ENCODE measurements at places on chromosomes 2 and 18.

GRCh38 chr18:76174451-76174850 is 320.6 kb downstream of the ZNF516 start:
- DNase-seq: no peak

GRCh38 chr18:9429662-9429993 is 45.7 kb upstream of the RALBP1 start:
- no peak for DNase-seq

DNA sequence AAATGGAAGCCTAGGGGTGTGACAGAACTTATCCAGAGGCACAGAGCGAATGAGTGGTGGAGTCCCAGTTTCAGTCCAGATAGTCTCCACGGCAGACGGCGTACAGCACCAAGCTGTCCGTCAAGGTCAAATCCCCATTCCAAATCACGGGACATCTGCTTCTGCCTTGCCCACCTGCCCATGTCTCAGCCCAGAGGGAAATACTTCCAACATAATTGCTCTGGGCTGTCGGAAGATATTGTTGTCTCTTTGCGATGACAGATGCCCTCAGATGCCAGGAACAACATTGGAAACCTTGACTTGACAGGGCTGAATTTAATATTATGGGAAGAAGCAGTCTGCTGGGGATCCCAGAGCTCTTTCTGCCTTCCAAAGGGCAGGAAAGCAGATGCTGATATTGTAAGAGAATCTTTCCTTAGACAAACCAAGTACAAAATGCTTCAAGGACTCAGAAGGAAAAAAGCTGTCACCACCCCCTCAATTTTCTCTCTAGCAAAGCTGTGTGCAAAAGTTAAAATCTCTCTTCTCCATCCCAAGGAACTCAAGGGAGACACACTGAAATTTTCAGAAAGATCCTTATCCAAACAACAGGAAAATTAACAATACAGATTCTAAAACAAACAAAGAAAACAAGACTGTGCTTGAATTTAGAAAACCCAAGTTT is 364.0 kb downstream of the LRATD1 start:
- DNase-seq: no peak

GRCh38 chr2:37827911-37828511 is 97.1 kb upstream of the RMDN2 start:
- no peak for DNase-seq

DNA sequence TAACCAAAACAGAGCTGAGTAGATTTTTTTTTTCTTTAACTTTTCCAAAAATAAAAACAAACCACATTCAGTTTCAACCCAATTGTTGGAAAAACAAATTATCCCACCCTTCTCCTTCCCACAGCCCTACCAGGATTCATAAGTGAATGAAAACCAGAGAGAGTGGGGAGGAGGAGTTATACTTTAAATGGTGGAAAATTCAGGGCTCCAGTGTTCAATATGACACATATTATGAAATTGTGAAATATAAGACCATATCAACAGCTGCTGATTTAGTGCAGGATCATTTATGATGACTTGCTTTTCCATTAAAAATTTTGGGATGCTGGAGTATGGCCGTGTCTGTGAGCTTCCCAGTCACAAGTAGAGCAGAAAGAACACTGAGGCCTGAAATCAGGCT is 26.7 kb downstream of the COLEC12 start:
- DNase-seq: no peak

DNA sequence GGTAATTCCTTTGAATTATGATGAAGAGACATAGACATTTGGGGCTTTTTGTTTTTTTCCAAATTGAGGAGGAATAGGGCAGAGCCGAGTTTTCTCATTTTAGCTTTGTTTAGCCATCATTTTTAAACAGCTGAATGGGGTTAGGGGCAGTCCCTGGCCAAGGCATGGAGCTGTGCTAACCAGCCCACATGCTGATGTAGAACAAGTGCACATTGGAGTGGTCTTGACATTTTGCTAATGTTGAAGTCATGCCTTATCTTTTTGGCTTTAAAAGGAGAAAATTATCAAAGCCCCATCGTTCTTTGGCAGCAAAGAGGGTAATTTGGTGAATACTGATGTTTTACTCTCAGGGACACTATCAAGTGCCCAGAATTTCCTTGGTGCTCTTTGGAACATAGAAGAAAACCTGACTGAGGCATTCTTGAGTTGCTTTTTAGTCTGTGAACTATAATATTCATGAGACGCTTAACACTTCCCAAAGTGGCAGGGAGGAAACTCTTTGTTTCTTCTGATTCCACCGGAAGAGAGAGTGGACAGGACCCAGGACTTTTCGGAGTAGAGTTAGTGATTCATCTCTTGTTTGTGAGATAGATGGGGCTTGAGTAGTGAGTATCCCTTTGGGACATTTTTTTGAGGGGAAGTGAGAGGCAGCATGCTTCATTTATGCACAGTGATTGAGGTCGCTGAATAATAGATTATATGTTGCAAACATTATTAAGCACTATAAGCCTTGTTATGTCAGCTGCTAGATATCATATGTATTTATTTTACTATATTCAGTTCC is 45.0 kb downstream of the MTA3 start:
- DNase-seq: no peak

GRCh38 chr18:56009411-56009810 is 421.4 kb upstream of the TCF4 start:
- no peak for DNase-seq

DNA sequence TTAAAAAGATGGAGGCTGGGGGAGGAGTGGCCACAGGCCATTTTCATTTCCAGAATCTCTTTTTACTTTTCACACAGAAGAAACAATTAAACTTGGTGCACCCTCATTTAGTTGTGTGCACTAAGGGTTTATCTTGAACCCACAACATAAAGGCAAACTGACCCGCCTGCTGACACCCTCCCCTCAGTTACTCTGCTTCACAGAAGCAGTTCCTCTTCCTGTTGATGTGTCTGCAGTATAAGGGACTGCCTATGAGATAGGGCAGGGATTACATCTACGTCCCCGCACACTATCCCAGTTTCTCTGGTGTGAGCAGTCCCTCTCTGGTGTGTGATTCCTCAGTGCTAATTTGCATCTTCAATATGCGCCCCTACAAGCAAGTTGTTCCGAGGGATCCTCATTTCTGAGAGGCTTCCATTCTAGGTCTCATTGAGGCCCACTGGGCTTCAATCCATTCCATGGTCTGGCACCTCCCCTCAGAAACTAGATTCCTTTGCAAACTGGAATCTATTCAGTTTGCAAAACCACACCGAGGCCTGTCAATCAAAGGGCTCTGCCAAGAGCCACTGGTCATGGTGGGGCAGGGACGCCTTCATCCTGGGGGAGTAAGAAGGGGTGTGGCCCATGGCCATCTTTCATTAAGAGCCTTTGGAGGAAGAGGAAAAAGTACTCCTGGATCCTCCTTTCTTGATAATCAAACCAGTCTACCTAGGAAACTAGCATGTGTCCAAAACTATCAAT is 12.3 kb downstream of the CREG2 start:
- DNase-seq: no peak

DNA sequence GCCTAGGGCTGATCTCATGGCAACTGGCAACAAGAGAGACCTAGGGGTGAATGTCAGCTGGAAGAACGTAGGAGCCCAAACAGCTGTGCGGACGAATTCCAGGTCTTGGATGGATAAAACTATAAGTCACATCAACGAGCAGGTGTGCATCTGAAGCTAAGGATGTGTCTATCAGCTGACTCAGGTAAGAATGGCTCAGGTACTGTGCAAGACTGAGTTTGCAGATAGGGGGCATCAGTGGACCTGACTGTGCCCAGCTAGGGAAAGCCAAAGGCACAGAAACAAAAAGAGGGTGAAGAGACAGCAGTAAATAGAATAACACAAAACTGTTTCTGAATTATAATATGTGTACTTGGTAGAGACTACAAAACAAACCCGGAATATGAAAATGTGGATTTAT is 357.3 kb downstream of the ZEB2 start:
- peak; percentile 48 for DNase-seq

DNA sequence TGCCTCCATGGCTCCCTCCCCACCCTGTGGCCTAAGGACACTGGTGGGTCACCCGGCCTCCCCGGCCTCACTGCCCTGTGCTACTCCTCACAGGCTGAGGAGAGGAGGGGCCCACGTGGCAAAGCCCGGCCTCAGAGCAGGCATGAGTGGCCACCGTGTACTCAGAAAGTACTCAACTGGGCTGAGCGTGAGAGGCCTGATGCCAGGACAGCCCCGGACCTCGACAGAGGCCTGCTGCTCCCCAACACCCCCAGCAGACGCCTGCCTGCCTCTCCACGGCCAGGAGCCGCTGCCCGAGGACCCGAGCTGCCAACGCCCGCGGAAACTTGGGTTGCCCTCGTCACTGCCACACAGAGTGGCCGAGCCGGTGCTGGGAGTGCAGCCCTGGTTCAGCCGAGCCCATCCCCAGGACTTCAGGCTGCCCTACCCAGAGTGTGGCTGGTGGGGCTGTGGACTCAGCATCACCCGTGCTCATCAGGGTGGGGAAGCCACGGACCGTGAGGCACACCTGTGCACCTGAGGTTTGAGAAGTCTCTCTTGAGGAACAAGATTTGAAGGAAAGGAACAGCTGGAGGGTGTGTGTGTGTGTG is 59.3 kb downstream of the CENPO start:
- no peak for DNase-seq

DNA sequence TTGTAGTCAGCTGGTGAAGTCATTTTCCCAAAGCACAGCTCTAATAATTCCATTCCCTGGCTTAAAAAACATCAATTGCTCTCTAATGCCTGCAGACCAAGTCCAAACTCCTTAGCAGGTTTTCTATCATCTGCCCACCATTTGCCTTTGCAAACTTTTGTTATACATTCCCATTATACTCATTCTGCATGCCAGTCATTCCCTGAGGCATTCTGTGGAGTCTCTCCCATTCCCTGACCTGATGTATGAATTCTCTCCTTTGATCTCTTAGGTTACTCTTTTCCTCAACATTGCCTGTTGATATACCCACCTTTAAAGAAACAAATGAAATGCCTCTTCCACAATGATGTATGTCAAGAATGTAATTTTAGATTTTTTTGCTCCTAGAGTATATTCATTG is 852.0 kb upstream of the FSHR start:
- DNase-seq: no peak

- no peak for DNase-seq
These were observed 3.0 kb upstream of the RND3 start for GRCh38 chr2:150490466-150490865.

DNA sequence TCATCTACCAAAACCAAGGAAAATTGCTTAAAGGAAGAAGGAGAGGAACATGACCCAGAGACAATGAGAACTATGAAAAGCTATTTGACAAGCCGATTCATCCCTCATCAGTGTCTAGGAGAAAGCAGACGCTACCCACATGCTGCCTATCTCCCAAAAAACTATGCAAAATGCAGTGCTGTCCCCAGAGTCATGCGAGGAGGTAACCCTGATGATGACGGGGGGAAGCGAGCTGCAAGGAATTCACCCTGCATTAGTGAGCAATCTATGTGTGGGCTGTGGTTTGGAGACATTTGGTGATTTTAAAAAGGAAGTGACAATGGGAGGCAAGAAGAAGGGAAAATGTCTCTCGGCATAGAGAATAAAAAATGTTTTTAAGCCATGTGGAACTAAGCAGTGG is 472.7 kb downstream of the CMPK2 start:
- DNase-seq: no peak

DNA sequence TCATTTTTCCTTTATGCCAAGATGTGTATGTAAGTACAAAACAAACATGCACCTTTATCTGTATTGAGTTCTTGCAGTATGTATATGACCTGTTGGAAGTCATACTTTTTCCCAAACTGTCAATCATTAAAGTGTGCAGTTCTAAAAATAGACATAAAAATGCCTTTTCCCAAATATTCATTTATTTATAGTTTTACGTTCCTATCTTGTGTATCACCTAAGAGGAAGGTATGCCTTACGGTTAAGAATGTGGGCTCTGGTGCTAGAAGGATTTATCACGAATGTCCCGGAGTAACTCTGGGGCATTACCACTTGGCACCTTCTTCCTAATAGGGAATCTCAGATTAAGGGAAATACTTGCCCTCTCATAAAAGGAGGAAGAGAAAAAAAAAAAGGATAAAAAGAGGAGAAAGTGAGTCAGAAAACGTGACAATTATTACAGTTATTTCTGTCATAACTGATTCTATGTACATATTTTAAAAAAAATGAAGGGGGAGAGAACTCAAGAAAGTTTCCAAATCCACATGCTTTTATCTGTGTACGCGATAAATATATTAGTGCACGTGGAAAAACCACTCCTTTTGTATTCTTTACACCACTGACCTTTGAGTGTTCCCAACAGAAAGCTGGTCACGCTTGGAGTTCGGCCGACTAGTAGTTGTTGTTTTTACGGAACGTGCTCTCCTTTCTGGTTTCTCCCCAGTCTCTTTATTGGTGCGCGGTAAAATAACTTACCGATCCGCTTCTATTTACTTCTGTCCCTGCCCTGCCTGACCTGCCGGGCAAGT is 721 bp downstream of the MCEE start:
- no peak for DNase-seq

GRCh38 chr2:63977904-63978303 is 41.3 kb downstream of the VPS54 start:
- DNase-seq: no peak

DNA sequence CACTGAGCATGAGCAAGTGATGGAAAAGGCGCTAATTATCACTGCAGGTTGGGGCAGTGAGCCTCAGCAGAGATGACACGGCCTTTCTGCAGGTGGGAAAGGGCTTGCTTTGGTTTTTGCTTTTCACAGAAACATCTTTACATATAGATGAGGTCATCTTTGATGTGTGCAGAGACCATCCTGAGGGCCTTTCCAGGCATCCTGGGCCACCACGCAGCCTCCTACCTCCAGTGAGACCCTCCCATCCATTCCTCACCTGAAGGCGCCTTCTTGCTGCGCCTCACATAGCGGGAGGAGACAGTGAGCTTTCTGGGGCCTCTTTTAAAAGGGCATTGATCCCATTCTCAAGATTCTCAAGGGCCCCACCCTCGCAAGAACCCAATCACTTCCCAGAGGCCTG is 235.3 kb upstream of the RAB6C start:
- DNase-seq: no peak

DNA sequence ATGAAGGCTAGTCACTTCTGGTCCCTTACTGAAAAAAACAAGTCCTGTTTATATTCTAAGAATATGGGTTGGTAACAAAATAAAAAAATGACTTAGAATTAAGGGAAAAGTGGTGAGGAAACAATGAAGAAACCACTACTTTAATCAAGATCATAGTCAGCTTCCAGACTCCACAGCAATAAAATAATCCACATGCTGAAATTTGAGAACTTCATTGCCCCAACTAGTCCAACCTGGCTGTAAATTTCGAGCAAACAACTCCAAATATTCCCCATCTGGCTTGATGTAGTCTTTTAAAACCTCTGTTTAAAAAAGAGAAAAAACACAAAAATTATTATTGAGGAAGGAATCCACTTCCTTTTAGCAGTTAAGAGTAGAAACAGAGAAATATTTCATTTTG is 32.5 kb downstream of the METTL4 start:
- no peak for DNase-seq

DNA sequence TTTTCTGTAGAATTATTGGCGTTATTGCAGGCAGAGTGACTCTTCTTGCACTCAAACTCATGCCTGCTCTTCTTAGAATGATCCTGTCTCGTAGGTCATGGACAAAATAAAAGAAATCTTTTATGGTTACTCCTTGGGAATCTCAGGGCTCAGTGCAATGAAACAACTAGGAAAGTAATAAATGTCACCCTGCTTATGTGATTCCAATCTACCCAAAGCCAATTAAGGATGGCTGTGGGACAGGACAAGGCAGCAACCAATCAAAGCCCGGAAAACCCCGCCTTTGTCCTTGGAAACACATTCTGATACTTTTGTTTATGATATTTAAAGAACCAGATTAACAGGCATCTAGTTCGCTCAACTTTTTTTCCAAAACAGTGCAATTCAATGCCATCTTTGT is 53.0 kb downstream of the GRB14 start:
- DNase-seq: no peak

- DNase-seq: no peak
These were observed 774 bp upstream of the FZD7 start for GRCh38 chr2:202032846-202033316.

Data from NCI-H2081 (cell line).